ENCODE measurements at places on chromosomes 6 and 20. TPM values are rescaled to one million over a fixed set of nuclear protein-coding genes. Genes with fewer than 3 reads are reported as not detected.

HDDC2 gene
- 76.3 TPM for total RNA-seq

TGM3 gene
- total RNA-seq: not detected

SLC35D3 gene
- not detected for total RNA-seq

GABRR1 gene
- total RNA-seq: not detected

COL10A1 gene
- total RNA-seq: not detected

TRIM40 gene
- total RNA-seq: not detected

TUBB1 gene
- total RNA-seq: not detected

TBC1D7 gene
- total RNA-seq: 29.3 TPM

RRAGD gene
- 35.4 TPM for total RNA-seq

TASP1 gene
- total RNA-seq: 10.6 TPM

MOXD1 gene
- total RNA-seq: 22.6 TPM

C4A gene
- 1.8 TPM for total RNA-seq

KCNK16 gene
- total RNA-seq: not detected

ZC2HC1B gene
- not detected for total RNA-seq

DEFB119 gene
- total RNA-seq: not detected

ECT2L gene
- not detected for total RNA-seq
